Adipocyte (in vitro differentiated cells): ENCODE measurements at places on chromosomes 16 and 17.

DNA sequence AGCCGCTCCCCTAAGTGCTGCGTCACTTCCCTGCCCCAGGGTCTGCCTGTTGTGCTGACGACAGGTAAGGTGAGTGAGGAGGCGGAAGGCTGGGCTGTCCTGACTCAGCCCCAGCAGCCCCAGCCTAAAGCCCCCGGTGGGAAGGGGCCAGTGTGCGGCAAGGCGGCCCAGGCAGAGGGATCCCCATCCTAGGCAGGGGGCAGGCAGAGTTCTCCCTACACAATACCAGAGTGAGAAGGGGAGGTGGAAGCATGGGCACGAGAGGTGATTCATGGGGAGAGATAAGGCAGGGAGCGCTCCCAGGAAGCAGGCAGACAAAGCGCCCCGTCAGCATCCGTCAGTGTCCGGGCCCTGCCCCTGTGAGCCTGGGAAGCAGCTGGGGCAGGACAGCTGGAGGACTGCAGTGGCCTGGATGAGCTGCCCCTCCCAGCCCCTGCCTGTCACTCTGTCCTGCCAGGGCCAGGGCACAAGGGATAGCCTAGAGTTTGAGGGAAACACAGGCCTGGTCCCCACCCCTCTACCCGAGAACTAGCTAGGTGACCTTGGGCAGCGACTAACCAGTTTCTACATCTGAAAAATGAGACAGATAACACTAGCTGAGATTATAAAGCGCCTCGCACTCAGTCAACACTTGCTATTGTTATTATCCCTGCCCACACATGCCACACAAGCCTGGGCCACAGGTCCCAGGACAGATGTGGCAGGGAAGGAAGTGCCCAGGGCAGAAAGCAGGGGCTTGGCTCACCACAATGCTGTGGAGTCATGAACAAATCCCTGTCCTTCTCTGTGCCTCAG is 3.8 kb downstream of the FAM83G start:
- no peak for DNase-seq

GRCh38 chr17:31415640-31416502 is 24.4 kb downstream of the RAB11FIP4 start:
- DNase-seq: no peak

- DNase-seq: no peak
Observed at GRCh38 chr17:64393000-64393402, 2.3 kb upstream of the PECAM1 start.

GRCh38 chr17:54876656-54877195 is 23.9 kb upstream of the TOM1L1 start:
- no peak for DNase-seq

DNA sequence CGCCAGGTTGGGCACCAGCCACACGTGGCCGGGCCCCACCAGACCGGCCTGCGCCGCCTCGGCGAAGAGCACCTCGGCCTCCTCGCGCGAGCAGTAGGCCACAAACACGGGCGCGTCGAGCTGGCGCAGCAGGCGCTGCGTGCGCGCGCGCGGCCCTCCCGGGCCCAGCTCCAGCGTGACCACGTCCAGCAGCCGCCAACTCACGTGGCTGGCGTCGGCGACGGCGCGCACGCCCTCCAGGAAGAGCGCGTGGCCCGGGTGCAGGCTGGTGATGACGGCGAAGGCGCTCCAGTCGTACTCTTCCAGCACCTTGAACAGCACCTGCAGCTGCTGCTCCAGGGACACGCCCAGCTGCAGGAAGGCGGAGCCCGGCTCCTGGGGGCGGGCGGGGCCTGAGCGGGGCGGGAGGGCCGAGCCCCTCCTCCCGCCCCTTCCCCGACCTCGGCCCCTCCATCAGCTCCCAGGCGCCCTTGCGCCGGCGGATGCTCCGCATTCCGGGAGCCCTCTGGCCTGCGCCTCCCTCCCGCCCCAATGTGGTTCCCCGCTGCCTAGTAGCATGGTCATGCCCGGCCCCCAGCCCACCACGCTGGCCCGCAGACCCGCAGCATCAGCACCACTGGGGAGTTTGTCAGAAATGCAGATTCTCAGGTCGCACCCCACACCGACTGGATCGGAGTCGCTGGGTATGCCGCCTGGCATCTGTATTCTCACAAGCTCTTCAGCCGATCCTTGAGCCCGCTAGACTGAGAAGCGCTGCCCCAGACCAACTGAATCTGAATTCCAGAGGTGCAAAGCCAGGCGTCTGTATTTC is 7.2 kb downstream of the GRIN2C start:
- peak; percentile 32 for DNase-seq

GRCh38 chr16:75130150-75130771 is 13.7 kb upstream of the LDHD start:
- no peak for DNase-seq

GRCh38 chr17:6528557-6528956 is 27.8 kb downstream of the PITPNM3 start:
- DNase-seq: no peak

DNA sequence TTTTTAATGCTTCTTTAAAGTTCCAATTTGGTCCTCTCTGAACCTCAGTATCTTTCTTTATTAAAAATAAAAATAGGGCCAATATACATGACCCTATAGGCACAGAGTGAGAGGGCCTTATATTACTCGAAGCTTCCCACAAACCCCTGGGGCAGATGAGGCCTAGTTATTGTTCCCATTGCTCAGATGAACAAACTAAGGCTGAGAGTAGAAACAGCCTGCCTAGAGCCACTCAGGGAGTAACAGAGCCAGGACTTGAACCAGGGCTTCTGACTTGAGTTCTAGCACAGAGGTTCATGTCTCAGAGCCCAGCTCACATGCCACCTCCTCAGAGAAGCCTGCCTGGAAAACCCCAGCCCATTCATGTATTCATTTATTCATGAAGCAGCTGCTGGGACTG is 7.7 kb downstream of the BCL7C start:
- DNase-seq: no peak

GRCh38 chr16:70715055-70715858 is 29.4 kb upstream of the MTSS2 start:
- DNase-seq: peak; percentile 96

DNA sequence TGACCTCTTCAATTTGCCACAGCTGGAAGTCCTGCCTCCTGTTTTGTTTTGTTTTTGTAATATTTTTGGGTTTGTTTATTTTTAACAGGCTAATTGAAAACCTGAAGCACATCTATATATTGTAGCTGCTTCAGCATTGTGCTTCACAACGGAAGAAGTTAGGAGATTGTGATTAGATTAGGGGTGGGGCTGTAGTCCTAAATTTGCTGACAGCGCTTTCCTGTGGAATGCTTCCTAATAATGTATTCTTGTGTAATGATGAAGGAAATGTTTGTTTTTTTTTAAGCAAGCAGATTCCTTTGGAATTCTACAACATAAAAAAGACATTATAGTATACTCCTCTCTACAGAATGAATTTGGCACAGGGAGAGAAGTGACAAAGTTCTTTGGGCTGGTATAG is 70.1 kb downstream of the NLK start:
- DNase-seq: peak; percentile 51

GRCh38 chr17:43753493-43754129 is 5.0 kb downstream of the SOST start:
- no peak for DNase-seq

GRCh38 chr17:34411646-34412421 is 48.8 kb upstream of the CCL1 start:
- DNase-seq: no peak

- DNase-seq: peak; percentile 61
Observed at GRCh38 chr16:71846431-71846830, 655 bp downstream of the ATXN1L start.

DNA sequence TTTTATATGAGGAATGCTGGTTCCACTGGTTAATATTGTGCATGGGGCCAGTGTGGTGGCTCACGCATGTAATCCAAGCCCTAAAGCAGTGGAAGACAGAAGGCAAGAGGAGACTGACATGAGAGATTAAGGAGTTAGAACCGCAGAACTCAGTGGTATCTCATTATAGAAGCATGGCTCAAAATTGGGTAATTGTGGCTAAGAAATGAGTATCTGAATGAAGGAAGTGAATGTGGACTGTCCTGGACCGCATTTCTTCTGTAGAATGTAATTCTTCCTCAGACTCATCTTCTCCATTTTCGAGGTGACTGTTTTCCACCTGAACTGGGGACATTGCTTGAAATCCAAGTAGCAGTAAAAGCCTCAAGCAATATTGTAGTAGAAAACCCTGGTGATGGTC is 42.6 kb upstream of the CDR2 start:
- no peak for DNase-seq

DNA sequence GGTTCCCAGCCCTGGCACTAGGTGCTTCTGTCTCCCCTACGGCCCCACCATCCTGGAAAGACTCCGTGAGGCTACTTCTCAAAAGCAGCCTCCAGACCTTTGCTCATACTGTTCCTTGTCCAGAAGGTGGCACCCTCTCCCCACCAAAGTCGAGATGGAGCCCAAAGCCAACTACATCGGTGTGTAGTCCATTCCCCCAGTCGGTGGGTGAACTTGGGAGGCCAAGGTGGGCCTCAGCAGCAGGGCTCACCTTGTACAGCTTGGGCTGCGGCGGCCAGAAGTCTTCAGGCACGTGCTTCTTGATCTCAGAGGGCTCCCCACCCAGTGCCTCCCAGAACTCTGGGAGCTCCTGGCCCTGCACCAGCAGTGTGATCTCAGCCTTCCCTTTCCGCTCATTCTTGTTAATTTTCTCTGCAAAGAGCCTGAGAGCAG is 10.2 kb downstream of the FLII start:
- DNase-seq: peak; percentile 79

DNA sequence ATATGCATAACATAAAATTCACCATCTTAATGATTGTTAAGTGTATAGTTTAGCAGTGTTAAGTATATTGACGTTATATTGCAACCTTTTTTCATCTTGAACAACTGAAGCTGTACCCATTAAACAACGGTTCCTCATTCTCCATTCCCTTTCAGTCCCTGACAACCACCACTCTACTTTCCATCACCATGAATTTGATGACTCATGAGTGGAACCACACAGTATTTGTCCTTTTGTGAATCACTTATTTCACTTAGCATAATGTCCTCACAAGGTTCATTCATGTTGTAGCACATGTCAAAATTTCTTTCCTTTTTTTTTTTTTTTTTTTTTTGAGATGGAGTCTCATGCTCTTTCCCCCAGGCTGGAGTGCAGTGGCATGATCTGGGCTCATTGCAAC is 46.0 kb downstream of the HOXB1 start:
- DNase-seq: no peak

- DNase-seq: no peak
Observed at GRCh38 chr17:53321651-53322050, 501.1 kb upstream of the KIF2B start.

GRCh38 chr17:74201250-74201649 is 2.2 kb upstream of the RPL38 start:
- DNase-seq: no peak

DNA sequence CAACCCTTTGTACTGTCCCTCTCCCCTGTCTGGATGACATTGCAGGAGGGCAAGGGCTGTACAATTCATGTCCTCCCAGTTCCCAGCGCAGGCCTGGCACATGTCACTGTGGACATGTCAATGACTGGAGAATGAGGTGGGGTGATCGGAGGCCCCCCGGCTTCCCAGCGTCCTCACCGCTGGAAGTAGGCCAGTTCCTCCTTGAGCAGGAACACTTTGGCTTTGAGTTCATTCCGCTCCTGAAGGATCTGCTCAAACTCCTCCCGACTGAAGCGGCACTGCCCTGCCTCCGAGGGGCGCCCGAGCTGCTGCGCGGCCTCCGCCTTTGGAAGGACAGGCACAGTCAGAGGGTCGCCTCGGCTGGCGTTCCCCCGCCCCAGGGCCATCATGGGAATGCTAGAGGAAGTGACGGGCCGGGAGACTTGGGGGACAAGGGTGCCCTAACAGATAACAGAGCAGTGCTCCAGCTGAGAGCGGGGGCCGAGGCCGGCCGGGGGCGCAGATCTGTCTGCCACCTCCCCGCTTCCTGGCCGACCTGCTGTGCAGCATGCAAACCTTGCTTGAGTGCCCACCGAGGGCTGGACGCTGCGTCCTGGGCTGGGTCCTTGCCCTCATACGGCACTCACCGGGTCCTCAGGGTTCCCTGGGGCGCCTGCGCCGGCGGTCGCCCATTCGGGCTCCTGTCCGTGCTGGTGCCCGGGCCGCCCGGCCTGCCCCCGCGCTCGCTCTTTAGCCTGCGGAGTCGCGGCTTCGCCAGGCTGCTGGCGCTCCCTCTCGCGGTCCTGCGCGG is 1.3 kb downstream of the RILP start:
- no peak for DNase-seq

- no peak for DNase-seq
Observed at GRCh38 chr16:83100679-83101078, 473.9 kb downstream of the CDH13 start.

DNA sequence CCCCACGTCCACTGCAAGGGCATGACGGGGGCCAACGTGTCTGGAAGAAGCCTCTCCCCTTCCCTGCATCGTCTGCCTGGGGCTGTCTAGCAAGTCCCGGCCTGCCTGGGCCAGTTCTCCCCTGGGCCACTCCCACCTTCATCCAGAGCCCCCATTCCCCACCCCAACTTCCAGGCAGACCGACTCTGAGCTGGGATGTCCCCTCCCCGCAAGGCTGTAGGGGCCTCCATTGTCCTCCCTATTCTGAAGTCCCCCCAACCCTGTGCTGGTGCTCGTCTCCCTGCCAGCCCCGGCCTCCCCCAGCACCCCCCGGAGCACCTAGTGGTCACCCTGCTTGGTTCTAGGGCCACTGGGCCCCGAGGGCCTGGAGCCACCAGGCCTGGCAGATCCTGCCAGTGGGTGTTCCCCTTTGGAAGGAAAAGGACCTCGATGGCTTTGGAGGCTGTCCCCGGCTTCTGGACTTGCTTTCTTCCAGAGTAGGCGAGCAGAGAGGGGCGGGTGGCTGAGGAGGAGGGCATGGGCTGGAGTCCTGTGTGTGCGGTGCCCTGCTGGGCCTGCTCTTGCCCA is 4.8 kb downstream of the GLIS2 start:
- DNase-seq: no peak

DNA sequence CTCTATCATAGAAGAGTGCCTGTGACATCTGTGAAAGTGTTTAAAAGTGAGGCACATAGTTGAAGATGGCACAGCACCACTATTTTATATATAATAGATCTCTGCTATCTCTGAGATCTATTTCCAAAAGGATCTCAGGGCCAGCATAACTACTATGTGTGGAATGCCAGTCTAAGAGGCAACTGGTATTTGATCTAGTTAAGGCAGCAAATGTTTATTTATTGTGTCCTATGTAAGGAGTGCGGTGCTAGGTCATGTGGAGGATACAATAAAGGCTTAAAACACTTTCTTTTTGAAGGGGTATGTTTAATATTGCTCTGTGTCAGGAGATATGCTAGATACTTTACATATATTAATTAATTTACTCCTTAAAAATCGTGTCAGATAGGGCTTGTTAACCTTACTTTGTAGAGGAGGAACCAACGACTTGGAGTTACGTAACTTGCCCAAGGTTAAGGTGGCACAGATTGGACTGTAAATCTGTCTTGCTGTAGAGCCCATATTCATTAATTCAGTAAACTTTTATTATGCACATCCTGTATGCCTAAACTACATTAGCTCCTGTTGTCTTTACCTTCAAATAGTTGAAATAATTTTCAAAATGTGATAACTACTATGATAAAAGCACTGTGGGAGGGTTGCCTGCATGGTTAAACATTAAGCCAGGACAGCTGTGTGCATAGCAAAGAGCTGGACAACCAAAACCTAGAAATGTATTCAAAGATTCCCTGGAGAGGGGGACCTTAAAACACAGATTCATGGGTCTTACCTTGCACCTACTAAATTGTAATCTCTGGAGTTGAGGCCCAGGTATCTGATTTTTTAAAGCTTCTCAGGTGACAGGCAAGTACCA is 83.3 kb downstream of the NLK start:
- peak; percentile 34 for DNase-seq
